CD8-positive, alpha-beta memory T cell (primary cell): ENCODE measurements at places on chromosomes 6 and 20.

DNA sequence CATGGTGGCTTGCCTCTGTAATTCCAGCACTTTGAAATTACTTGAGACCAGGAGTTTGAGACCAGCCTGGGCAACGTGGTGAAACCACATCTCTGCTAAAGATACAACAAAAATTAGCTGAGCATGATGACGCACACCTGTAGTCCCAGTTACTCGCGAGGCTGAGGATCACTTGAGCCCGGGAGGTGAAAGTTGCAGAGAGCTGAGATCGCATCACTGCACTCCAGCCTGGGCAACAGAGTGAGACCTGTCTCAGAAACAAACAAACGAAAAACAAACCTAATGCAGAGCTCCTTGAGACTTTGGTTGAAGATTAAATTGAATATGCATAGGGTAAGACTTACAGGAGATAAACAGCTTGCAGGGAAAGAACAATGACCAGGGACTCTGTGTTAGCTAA lies 80.8 kb downstream of the SCAF8 start:
- DNase-seq, result no peak

DNA sequence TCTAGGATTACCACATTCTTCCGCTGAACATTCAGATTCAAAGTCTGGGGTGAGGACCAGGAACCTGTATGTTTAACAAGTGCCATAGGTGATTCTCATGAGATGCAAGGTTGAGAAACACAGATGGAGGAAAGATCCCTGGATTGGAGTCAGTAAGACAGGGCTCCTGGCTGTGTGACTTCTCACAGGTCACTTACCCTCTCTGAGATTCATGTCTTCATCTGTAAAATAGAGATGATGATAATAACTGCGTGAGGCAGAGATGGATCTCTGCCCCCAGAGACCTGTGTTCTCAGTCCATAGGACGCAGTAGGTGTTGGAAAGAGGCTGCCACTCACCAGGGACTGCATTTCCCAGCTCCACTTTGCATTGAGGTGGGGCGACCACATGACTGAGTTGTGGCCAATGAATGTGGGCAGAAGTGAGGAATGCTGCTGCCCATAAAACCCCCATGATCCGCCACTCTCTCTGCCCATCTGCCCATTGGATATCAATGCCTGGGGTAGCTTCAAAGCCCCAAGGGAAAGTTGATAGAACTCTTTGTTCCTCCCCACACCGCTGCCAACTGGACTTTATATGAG lies 13.6 kb upstream of the GDAP1L1 start:
- no peak for DNase-seq

- DNase-seq, result no peak
These were observed 238.9 kb downstream of the ERMARD start for GRCh38 chr6:169990095-169991030.

GRCh38 chr6:43412541-43412940 lies 14.8 kb upstream of the ABCC10 start:
- no peak for DNase-seq

DNA sequence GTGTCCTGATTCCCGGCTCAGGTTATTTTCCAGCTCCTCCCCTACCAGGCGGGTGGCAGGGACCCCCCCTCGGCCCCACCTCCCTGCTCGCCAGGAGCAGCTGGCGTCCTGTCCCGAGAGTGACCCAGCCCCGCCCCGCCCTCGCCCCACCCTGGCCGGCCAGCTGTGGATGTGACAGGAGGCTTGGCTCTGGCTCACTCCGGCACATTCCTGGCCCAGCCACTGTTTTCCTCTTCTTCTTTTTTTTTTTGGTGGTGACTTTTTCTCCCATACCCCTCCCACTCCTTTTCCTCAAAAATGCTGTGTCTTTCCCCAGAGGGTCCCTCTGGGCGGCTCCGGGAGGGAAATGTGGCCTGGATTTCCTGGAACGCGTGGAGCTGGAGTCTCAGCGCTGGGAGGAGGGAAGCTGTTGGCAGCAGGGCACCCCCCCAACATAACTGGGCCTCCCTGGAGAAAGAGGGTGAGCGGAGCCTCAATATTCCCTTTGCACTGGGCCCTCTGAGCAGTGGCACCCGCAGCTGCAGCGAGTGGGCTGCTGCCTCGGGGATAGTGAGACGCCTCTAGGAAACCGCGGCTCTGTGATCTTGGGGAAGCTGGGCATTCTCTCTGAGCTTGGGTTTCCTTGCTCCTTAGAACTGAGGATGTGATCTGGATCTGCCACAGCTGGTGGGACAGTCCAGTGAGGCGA lies 28.3 kb upstream of the CSNK2A1 start:
- no peak for DNase-seq
